ENCODE measurements at places on chromosomes 1 and 21. TPM values are rescaled to one million over a fixed set of nuclear protein-coding genes. Genes with fewer than 3 reads are reported as not detected.

The TFF1 gene
- total RNA-seq, result not detected

The GPR52 gene
- total RNA-seq, result 3.9 TPM

The TENT5C gene
- 42.1 TPM for total RNA-seq

The PALMD gene
- total RNA-seq, result 12.1 TPM

The RBP7 gene
- total RNA-seq, result 3.4 TPM

The FAM229A gene
- total RNA-seq, result 5.8 TPM

The LIPI gene
- not detected for total RNA-seq

DNA sequence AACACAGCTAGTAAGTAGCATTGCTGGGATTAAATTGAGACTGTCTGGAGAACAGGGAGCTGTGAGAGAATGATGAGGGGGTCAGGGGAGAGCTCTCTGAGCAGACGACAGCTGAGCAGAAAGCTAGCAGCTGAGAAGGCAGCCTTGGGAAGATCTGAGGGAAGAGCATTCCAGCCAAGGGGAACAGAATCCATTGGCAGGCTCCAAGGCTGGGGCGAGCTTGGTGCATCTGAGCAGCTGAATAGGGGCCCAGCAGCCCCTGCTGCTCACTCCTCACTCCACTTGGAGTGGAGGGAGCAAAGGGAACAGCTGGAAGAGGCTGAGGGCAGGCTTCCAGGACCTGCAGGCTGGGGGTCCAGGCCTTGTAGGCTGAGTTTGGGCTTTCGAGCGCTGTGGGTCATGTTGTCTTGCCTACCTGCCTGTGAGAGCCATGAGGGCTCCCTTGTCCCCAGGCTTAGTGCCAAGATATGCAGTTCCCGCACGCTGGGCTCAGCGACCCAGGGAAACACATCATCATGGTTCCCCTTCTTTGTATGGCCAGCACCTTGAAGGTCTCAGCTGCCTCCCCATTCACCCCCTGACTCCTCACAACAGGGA is 10.5 kb downstream of the ACOT11 start:
- H3K27me3 ChIP-seq, result no peaks in the 10 kb centered on the region
- no peak overlapping the region for H3K4me3 ChIP-seq
- H3K36me3 ChIP-seq, result no peaks in the 10 kb centered on the region
- no peak for DNase-seq

- no peaks in the 10 kb centered on the region for H3K36me3 ChIP-seq
- H3K27ac ChIP-seq, result no peak overlapping the region
- H3K27me3 ChIP-seq, result no peaks in the 10 kb centered on the region
- H3K4me3 ChIP-seq, result no peak overlapping the region
- H3K4me1 ChIP-seq, result no peaks in the 10 kb centered on the region
- DNase-seq, result no peak
Observed at GRCh38 chr1:52588535-52588934, 13.6 kb upstream of the GPX7 start.

DNA sequence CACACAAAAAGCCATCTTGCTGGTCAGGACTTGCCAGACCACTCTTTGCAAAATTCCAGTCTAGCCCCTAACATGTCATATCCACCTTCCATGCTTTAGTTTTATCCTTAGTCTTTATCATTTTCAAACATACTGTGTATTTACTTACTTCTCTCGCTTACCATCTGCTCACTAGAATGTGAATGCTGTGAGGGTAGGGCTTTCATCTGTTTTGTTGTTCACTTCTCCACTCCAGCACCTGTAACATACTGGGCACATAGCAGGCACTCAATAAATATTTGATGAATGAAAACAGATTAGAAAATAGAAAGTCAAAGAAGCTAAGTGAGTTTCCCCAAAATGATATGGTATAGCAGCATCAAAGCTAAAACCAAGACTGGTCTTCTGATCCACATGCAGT is 79.9 kb downstream of the OLFML2B start:
- H3K27ac ChIP-seq, result no peak overlapping the region
- H3K4me3 ChIP-seq, result no peak overlapping the region
- DNase-seq, result no peak

DNA sequence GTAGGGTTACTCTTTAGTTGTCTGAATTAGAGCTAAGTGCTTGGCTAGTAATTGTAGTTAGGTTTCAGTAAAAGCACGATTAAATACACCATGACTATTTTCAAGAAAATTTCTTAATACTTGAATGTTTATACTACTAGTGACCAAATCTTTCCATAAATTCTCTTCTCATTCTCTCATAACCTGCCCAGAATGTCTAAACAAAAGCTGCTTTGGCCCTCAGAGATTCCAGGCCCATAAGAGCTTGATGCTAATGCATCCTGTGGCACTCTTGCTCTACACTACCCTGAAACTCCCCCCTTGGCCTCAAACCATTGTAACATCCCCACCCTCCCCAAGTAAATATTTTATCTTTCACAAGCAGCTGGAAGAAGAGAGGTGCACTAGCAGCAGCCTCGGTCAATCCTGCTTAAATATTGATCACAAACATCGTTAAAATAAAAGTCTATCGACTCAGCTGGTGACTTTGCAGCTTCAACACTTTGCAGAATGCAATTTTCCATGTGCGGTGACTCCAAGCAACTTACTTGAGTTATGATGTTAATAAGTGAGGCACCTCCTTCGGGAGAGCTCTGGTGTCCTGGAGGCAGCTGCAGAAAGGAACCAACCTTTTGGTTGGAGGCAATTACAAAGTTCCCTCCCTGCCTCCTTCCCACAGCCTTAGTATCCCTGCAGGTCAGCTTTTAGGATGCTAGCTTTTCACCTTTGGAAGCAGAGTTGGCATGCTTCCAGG is 315.6 kb upstream of the PLXNA2 start:
- no peak overlapping the region for H3K4me3 ChIP-seq
- no peaks in the 10 kb centered on the region for H3K4me1 ChIP-seq
- no peaks in the 10 kb centered on the region for H3K27me3 ChIP-seq
- H3K36me3 ChIP-seq, result no peaks in the 10 kb centered on the region
- H3K27ac ChIP-seq, result no peak overlapping the region
- DNase-seq, result peak; percentile 86

DNA sequence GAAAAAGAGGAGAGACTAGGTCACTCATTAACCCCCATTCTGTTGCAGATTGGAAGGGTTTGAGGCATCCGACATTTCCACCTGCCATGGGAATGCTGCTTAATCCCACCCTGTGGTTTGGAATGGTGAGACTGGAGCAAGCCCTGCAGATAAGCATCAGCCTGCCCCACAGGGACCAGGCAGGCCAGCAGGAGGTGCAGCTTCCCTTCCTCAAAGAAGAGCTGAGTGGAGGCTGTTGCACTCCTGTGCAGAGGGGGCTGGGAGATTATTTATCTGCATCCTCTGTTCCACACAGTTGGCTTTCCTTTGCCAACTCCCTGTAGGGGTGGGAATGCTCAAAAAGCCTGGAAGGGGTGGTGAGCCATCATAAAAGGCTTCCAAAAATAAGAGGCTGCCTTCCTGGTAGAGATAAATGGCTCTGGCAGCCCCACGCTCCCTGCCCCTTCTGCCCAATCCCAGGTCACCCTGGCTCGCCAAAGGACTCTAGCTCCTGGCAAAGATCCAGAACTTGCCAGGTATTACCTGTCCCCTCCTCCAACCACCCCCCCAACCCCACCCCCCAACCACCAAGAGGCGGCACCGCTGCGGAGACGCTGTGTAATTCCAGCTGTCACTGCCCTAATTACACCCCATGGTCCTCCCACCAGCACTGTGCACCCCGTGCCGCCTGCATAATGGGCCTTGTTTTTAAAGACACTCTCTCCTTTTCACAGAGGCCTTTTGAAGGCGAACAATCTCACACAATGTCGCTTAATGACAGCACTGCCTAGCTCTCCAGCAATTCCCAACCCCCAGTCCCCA is 83.0 kb upstream of the ZC3H12A start:
- no peaks in the 10 kb centered on the region for H3K27me3 ChIP-seq
- H3K27ac ChIP-seq, result no peak overlapping the region
- no peaks in the 10 kb centered on the region for H3K36me3 ChIP-seq

- H3K4me3 ChIP-seq, result no peak overlapping the region
- no peak overlapping the region for H3K27ac ChIP-seq
- no peaks in the 10 kb centered on the region for H3K4me1 ChIP-seq
- no peaks in the 10 kb centered on the region for H3K36me3 ChIP-seq
- no peaks in the 10 kb centered on the region for H3K27me3 ChIP-seq
- DNase-seq, result no peak
Observed at GRCh38 chr1:33211972-33212371, 30.1 kb upstream of the TRIM62 start.

DNA sequence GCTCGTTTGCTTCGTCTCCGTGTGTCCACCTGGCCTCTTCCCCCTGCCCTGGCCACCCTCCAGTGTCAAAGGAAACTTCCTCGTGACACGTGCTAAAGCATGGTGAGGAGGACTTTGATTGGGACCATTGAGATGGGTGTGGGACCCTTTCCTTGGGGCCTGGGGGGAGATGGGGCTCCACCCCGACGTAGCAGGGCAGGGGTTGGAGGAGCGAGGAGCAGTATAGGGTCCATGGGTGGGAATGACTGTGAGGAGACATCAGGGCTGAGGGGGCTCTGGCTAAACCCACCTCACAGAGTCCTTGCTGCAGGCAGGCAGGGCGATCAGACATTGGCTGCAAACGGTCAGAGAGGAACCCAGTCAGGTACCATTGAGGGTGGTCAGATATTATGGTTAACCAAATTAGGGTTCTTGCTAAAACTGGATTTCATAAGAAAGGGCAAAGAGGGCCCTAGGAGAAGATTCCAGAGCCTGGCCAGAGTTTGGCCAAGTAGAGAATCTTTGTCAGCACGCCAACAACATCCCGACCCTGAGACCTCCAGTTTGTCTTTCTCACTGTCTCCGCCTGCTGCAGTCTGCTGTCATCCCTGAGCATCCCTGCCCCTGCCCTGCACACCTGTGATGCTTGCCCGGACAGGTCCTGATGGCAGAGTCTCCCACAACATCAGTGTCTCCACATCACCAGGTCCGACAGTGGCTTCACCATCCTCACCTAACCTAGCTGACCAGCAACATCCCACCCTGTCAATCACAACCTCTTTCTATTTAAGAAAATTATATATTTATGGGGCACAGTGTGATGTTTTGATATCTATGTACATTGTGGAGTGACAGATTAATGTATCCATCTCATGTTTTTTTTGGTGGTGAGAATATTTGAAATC is 8.0 kb downstream of the RNF187 start:
- H3K27ac ChIP-seq, result no peak overlapping the region
- DNase-seq, result no peak
- H3K36me3 ChIP-seq, result peaks cover 55% of the 10 kb centered on the region
- peaks cover 3% of the 10 kb centered on the region for H3K4me1 ChIP-seq
- H3K27me3 ChIP-seq, result no peaks in the 10 kb centered on the region

DNA sequence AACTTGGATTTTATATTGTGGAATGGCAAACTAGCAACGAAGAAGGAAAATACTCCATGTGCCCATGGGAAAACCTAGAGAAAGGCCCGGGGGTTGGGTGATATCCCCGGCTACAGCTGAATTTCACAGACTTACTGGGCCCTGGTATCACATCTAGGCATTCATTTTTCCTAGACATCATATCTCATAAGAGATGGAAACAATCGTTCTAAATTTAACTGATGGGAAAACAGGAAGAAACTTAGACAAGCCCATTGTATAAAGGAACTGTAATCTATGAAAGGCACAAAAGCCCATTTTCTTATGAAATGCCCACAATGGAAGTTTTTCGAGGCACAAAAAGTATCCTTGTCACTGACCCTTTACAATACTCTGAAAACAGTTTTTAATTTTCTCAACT is 407.9 kb upstream of the LYPLAL1 start:
- no peaks in the 10 kb centered on the region for H3K36me3 ChIP-seq
- no peaks in the 10 kb centered on the region for H3K27me3 ChIP-seq

DNA sequence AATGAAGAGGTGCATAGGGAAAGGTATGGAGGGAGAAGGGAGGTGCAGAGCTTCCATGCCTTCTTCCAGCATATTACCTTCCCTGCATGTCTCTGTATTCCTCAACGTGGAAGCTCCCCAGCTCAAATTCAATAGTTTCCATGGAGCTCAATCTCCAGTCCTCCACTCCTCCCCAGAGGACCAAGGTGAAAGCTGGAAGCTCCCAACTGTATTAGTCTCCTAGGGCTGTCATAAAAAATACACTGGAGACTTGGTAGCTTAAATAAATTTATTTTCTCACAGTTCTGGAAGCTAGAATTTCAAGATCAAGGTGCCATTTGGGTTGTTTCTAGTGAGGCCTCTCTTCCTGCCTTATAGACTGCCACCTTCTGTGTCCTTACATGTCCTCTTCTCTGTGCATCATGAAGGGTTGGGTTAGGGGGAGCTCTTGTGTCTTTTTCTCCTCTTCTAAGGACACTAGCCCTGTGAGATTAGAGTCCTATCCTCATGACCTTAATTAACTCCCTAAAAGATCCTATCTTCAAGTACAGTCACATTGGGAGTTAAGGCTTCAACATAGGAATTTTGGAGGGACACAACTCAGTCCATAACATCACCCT is 21.9 kb upstream of the RABGGTB start:
- no peaks in the 10 kb centered on the region for H3K27me3 ChIP-seq
- H3K36me3 ChIP-seq, result peaks cover 3% of the 10 kb centered on the region
- no peak overlapping the region for H3K4me3 ChIP-seq
- no peak overlapping the region for H3K27ac ChIP-seq
- no peak for DNase-seq
- H3K4me1 ChIP-seq, result no peaks in the 10 kb centered on the region

DNA sequence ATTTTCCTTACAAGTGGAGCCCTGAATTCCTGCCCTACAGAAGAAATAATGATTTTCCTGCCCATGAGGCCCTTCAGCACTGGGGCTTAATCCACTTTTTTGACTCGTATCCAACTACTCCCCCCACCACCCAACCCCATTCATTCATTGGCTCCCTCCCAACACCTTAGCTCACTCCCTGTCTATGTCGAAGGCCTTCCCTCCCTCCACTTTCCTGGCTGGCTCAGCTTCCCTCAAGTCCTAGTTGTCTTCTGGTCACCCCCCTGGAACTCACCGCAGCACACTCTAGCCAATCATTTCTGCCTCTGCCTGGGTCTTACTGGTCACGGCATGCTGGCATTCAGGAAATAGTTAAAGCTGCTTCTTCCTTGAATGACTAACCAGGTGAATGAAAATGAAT is 118.9 kb downstream of the PGBD5 start:
- H3K36me3 ChIP-seq, result no peaks in the 10 kb centered on the region
- no peak overlapping the region for H3K4me3 ChIP-seq
- H3K27ac ChIP-seq, result no peak overlapping the region
- H3K4me1 ChIP-seq, result peaks cover 9% of the 10 kb centered on the region
- DNase-seq, result no peak

DNA sequence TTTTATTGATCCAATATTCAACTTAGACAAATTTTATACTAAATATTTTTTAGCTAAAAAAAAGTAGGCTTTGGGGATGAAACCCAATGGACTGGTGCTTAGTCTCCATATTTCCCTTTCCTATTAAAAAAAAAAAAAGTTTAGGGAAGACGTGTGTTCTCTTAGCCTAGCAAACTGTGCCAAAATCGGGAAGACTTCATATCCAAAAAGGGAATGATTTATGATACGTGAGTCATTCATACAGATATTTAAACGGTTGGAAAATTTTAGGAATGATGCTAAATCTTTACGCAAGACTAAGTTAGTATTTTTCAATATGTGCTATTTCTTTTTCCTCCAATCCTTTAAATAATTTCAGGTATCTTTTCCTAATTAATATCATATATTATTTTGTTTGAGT is 50.7 kb downstream of the SPATA17 start:
- no peak overlapping the region for H3K4me3 ChIP-seq
- no peak overlapping the region for H3K27ac ChIP-seq
- H3K36me3 ChIP-seq, result no peaks in the 10 kb centered on the region
